GM12891 (cell line): ENCODE measurements at places on chromosomes 13 and 19.
A peak's percentile ranks its signal among the peaks of the same experiment; 100 is the strongest.

DNA sequence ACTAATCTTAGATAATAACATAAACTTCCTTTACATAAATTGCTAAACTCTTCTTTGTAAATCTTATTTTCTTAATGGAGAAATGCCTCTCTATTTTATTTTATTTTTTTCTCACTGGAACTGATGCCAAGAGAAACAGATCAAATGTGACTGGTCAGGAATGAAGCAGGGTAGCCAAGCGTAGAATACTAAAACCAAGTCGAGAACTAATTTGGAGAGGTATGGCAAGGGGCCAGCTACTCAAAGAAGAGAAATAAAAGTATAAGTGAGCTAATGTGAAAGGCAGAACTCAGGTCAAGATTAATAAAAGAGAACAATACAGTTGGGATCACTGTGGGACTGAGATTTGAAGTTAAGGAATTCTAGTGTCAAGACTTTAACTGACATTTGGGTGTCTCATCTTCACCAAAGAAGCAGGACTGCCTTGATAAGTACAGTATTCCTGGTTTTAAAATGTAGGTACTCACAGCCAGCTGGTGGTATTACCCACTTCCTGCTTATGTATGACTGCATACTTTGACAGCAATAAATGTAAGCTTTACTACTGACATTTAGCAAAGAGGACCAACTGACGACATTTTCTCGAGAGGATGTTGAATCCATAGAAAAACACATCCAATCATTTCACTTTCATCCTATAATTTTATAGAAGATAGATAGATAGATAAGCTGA lies 1192.2 kb downstream of the EFNB2 start:
- no peak for DNase-seq

DNA sequence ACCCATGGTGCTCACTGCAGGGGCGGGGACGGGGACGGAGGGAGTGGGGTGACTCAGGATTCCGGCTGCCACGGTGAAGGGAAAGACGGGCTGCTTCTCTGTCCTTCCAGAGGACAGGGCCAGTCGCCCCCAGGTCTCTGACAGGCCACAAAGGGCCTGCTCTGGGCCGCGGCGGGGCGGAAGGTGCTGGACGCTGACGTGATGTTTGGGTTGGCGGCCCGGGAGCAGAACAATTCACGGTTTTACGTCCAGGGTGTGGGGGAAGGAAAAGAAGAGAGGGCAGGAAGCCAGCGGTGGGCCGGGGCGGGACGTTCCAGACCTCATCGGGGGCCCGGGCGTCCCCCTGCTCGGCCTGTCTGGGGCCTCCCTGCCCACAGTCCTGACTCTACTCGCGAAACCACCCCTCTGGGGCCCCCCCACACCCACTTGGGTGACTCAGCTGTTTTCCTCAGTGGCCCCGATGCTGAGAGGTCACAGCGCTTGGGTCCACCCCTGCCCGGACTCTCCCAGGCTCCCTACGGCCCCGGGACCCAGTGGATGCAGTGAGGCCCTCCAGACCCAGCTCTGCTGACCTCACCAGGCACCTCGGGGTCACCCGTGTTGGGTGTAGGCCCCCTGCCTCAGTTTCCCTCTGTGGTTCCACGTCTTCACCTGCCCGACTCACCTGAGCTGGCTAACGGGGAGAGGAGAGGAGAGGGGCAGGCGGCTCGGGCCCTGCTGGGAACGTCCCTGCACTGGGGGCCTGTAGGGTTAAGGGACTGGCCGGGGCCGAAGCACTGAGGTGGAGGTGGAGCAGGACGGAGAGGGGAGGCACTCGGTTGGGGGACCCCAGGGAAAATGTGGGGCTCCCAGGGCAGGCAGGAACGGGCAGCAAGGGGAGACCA lies 29.2 kb downstream of the PIP5K1C start:
- DNase-seq = peak; percentile 63

DNA sequence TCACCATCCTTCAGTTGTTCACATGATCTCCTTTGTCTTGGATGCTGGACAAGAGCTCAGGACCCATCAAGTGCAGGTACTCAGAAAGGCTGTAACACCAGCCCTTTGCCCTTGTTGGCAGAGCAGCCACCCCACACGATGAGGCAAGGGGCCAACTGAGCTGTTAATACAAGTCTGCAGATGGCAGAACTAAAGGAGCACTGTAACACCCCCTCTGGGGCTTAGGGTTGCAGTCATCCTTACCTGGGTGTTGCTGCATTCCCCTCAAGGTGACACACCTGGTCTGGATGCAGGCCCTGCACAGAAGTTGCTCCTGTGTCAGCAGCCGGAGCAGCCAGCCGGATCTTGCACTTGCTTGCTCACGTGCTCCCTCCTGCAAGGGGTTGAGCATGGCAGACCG lies 52.0 kb downstream of the STARD13 start:
- DNase-seq = no peak

DNA sequence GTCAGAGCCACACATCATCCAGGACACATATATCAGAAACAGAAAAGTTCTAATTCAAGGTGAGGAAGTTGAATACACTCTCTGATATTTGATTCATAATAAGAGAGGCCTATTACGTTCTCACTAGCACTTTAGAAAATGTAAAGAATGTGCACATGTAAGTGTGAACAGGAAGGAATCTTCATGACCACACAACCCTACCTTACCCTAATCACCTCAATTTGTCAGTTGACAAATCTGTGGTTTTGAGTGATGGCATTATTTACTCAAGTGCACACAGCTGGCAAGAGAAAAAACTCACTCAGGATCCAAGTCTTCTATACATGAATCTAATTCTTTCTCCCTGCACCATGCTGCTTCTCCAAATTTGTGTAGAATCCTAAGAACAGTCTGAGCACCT lies 445.8 kb downstream of the SUCLA2 start:
- no peak for DNase-seq

GRCh38 chr13:112486386-112487126 lies 101.4 kb downstream of the TUBGCP3 start:
- DNase-seq = no peak

DNA sequence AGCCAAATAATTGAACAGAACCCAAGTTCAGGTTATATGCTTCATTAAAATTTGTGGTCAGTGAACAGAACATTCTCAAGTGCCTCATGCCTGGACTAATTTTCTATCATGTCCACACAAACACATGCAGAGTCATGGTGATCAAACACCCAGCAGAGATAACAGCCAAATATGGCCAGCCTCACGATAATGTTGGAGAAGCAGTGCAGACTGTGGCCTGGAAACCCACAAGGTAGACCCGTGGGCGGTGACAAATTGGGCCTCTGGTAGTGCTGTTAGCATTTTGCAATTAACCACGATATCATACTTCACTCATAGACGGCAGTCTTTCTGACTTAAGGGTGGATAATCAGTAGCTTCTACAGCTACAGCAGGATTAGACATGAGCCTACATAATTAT lies 35.0 kb upstream of the VWA8 start:
- no peak for DNase-seq

GRCh38 chr19:29001141-29001581 lies 211.8 kb downstream of the UQCRFS1 start:
- no peak for DNase-seq

DNA sequence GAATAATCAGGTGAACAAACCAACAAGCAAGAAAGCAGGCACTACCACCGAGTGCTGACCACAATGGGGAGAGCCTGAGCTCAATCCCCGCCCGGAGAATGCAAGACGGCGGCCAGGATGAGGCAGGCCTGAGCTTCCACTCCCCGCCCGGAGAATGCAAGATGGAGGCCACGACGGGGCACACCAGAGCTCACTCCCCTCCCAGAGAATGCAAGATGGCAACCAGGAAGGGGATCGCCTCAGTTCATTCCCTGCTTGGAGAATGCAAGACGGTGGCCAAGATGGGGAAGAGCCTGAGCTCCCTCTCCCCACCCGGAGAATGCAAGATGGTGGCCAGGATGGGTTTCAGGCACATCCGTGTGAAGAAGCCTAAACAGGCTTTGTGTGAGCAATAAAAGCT lies 24.7 kb upstream of the MIER2 start:
- DNase-seq = no peak

GRCh38 chr13:31081316-31081715 lies 80.4 kb downstream of the HSPH1 start:
- no peak for DNase-seq

DNA sequence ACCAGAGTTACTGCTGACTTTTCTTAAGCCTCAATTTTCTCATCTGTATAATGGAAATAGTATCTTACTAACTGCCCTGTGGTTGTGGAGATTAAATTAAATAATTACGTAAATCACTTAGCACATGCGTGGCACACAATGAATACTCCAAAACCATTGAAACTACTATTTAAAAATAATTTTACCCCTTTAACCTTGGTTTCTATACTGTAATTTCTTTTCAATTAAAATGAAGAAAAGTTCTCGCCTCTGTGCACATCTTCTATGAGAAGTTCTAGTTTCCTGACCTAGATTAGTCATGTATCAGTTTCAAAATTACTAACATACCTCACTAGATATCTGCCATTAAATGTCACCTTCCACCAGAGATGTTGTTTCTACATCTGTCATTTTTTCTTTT lies 5.7 kb downstream of the SLITRK1 start:
- no peak for DNase-seq

DNA sequence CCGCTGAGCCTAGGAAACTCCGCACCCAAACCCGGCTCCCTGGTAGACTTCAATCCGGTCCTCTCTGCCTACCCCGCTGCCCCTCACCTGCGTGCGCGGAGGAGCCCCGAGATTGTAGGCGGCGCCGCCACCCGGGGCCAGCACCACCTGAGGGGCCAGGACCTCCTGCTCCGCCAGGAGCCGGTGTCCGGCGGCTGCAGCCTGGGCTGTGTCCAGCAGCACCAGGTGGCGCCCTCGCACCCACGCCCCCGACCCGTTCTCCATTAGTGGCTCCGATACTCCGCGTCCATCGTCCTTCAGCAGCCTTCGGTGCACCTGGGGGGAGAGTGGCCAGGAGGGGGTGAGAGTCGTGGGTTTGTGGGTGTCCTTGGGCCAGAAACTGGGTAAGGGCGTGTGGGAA lies 18.5 kb downstream of the MAN2B1 start:
- no peak for DNase-seq

- no peak for DNase-seq
Observed at GRCh38 chr13:47798906-47799305, 202.2 kb downstream of the SUCLA2 start.

DNA sequence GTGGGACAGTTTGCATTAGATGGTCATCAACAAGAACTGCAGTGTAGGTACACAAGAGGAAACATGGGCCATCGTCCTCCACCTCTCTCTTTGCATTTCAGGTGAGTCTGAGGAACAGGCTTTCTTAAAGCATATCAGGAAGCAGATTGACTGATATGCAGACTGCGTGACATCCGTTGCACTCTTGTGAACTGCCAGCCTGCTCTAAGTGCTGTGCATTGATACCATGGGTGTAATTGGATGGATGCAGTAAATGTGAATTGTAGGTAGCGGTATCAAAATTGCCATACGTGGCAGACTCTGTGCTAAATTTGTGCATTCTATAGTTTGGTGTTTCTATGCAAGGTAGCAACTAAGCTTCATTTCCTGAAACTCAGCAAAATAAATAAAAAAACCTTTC lies 1008.3 kb downstream of the EFNB2 start:
- no peak for DNase-seq

GRCh38 chr13:33367171-33367895 lies 81.8 kb upstream of the STARD13 start:
- DNase-seq = no peak

- DNase-seq = no peak
Observed at GRCh38 chr19:46919324-46919723, 58.5 kb downstream of the ARHGAP35 start.

GRCh38 chr13:20713751-20714150 lies 10.3 kb downstream of the IL17D start:
- no peak for DNase-seq

DNA sequence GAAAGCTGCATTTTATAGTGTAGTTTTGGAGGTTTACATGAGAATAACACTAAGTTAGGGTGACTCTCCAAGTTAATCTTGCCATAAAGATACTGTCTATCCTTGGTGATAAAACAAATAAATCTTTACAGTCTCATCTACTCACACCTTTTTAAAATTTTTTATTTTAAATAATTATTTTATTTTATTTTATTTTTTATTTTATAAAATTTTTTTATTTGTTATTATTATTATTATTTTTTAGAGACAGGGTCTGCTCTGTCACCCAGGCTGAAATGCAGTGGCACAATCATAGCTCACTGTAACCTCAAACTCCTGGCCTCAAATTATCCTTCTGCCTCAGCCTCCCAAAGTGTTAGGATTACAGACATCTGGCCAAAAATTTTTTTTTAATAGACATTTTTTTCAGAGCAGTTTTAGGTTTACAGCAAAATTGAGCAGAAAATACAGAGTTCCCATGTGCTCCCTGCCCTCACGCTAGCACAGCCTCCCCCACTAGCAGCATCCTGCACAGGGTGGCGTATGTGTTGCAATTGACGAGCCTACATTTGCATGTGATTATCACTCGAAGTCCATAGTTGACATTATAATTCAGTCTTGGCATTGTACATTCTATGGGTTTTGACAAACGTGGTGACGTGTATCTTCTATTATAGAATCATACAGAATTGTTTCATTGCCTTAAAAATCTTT lies 41.0 kb downstream of the RASL11A start:
- no peak for DNase-seq

GRCh38 chr19:4354897-4355296 lies 11.5 kb downstream of the MPND start:
- no peak for DNase-seq

DNA sequence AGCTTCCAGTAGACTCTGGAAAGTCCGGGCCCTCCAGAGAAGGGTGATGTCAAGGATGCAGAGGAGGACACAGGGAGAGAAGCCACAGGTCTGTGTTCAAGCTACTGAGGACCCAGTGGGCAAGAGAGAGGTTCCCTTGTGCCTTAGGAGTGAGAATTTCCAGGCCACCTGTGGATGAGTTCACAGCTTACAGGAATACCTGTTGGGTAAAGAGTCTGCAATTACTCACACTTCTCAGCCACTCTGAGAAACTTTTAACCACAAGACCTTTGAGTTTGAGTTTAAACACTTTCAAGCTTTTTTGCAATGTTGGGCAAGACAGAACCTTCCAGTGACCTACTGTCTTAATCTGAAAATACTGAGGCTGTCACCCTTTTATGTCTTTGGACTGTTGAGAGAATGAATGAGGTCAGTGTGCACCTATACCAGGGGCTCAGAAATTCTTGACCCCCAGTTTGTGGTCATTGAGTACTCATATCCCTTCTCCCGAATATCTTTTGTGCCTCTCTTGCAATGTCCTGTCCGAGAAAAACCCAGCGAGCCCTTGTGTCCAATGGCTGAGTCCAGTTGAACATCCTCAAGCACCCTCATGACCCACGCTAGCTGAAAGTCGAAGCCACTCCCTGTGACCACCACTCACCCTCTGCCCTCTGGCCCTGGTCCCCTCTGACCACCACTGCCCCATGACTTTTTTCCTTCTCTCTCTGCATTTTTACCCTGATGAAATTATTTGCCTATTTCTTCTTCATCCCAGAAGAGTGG lies 368.5 kb upstream of the ZNF507 start:
- DNase-seq = no peak

DNA sequence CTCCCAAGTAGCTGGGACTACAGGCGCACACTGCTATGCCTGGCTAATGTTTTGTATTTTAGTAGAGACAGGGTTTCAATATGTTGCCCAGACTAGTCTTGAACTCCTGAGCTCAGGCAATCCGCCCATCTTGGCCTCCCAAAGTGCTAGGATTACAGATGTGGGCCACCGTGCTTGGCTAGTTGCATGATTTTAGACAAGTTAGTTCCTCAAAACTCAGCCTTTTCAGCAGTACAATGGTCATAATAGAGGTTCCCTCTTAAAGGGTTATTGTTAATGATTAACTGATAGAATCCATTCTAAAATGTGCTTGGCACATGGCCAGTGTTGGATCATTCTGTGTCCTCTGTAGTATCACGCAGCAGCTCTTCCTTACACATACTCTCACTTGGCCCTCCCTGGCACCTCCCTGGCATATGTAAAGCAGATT lies 19.5 kb upstream of the IFT88 start:
- no peak for DNase-seq

- no peak for DNase-seq
Observed at GRCh38 chr13:85728811-85729210, 70.4 kb downstream of the SLITRK6 start.
